Stimulated activated CD8-positive, alpha-beta memory T cell treated with anti-CD3 and anti-CD28 coated beads, Interleukin-2, amount 100 ng/mL, for 1 hour (primary cell): ENCODE measurements at places on chromosomes 6 and 20.

DNA sequence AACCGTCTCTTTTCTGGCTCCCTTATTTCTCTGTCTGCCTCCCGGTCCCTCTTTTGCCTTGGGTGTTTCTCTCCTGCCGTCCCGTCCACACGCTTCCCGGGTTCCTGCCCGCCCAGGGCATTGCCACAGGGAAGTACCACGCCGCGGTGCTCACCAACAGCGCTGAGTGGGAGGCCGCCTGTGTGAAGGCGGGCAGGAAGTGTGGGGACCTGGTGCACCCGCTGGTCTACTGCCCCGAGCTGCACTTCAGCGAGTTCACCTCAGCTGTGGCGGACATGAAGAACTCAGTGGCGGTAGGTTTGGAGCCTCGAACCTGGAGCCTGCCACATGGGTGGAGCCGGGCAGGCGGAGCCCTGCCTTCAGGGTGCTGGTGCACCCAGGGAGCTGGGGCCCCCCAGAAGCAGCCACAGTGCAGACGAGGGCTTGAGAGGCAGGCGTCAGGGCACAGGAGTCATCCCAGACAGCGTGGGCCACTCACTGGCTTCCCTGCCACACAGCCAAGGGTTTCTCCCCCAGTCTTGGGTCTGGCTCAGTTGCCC, 21.3 kb downstream of the NPEPL1 start:
- no peak for DNase-seq

DNA sequence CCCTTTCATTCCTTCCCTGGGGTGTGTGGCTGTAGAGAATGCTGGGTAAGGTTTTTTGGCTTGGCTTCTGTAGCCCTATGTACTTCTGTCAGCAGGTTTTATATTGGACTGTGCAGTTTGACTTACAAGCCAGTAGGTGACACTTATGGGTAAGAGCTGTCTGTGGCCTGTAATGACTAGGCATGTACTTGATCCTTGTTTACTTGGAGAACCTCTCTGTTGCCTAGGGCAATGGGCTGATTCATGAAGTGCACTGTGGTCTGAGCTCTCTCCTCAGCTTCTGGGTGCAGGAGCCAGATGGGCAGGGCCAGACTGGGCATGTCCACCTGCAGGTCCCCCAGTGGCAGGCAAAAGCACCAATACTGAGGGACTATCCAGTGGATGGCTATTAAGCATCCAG, 544.6 kb downstream of the ADGRB3 start:
- no peak for DNase-seq

DNA sequence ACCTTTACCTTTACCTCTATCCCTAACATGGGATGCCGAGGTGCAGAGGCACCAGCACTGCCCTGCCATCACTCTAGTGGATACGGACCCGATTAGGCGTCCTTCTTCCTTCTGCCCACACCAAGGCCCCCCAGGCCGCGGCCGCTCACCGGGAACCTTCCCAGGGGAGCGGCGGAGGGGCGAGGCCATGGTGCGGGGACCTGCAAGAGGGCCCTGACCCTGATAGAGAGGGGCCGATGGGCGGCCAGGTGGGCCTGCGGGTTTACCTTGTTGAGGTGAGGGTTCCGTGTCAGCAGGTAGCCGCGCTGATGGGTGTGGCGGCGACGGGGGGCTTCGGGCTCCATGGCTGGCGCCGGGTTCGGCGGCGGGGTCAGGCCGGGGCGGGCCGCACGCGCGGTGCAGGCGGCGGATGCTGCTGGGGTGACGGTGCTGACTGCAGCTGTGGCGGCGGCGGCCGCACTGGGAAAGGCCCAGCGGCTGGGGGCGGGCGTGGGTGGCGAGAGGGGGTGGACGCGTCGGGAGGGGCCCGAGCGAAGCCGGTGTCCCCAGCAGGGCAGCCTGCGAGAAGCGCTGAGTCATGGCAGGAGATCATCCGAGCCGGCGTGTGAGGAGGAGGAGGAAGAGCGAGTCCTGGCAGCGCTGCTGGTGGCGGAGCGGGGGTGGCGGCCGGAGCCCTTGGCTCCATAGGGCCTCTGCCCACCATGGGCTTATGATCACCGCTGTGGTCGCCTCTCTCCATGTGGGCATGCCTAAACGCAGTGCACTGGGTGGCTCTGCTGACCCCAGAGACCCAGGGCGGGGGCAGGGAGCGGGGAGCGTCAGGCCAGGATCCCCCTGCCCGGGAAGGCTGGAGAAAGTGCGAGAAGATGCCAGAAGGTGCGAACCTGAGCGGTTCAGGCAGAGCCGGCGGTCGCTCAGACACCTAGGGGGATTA, at the start of gene ME1:
Gene ME1 (minus strand): TSS at position 441 of the 934 bp plus-strand sequence. CDS start 97 bp downstream, at position 344.
- DNase-seq = no peak

DNA sequence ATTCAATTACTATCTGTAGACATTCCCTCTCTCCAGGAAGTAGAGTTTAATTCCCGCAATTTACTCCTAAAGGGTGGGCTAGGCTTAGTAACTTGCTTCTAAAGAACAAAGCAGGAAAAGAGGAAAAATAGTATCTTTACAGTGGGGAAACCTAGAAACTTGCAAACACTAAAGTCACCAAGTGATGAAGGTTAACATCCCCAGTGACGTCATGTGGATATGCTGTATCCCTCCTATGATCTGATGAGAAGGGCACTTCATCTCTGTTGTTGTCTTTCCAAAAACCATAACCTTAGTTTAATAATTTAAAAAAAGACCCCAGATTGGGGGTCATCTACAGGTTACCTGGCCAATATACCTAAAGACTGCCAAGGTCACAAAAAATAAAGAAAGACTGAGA, 17.3 kb downstream of the SLC22A16 start:
- no peak for DNase-seq

- DNase-seq = no peak
Observed at GRCh38 chr6:33254591-33254990, 17.1 kb downstream of the VPS52 start.

DNA sequence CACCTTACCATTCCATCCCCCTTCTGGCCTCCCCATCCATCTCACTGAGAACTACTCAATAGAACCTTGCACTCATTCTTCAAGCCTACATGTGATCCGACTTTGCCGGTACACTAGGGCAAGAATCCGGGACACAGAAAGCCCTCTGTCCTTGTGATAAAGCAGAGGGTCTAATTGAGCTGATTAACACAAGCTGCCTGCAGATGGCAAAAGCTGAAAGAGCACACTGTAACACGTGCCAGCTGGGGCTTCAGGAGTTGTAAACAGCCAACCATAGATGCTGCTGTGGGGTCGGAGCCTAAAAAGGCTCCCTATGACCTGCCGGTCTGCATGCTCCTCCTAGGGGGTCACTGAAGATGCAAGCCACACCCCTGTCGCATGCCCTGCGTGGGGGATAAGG, 124.1 kb downstream of the RNF144B start:
- DNase-seq = no peak

DNA sequence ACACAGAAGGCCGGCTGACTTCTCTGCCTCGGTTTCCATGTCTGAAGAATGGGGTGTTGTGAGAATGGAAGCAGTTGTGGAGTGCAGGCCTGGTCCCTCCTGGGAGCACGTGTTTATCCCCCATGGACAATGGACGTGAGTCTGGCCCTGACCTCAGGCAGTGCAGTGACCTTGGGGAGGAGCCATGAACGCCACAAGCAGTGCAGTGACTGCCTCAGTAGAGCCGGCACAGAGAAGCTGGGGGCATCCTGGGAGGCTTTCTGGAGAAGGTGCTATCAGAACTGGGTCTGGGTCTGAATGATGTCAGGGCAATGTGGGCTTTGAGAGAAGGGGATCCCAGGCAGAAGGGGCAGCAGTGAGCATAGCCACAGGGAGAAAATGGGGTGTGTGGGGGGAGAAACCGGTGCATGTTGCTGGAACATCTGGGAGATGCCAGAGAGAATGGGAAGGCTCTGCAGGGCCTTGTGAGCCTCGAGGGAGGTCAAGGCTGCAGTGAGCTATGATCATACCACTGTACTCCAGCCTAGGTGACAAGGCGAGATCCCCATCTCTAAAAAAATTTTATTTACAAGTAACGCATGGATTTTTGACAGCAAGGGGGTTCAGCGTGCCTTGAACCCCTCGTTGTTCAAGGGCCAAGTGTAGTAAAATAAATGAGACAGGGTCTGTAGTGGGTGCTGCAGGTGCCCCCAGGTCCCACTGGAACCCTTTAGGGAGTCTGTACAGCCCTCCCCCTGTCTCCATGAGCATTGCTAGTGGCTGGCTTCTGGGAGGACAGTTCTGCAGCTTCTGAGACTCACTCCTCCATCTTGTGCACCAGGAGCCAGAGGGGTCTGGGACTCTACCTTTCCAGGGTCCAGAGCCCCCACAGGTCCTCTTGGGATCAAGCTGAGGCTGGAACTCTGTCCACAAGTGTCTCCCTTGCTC, 27.0 kb upstream of the ZBP1 start:
- DNase-seq = no peak

DNA sequence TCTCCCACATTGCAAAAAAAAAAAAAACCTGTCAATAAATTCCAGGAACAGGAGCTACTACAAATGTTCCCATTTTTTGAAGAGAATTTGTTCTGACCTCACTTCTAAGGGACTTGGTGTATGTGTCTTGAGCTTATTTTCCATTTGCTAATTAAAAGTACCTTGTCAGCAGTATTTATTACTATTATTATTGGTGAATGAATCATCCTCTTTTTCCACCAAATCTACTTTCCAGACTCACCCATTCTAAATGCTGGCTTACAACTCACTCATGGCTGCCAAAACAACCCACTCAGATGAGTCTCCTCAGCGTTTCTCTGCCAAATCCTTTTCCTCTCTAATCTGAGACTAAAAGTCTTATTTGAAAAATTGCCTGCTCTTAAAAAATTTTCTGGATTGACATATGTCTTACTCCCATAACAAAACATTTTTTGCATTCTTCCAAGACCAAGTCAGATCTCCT, 33.2 kb upstream of the TASP1 start:
- DNase-seq = no peak

GRCh38 chr6:146968041-146968760, 236.0 kb upstream of the STXBP5 start:
- no peak for DNase-seq

DNA sequence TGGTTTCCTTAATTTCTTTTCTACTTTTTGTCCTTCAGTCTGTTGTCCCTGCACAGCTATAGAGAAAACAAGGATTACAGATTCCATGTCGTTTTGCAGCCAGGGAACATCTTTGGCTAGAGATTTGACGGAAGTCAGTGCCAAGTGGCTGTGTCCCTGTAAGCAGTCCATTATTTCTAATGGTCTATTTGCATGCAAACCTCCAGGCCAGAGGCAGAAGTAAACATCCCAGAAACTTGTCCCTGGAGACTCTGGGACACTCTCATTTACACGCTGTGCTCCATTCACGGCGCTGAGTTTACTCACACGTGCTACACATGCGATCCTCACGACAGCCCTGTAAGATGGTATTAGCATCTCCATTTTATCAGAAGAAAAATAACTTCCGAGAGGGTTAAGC, 355.5 kb downstream of the PRKN start:
- no peak for DNase-seq

GRCh38 chr6:69945192-69945591, 78.8 kb downstream of the COL19A1 start:
- DNase-seq = no peak

DNA sequence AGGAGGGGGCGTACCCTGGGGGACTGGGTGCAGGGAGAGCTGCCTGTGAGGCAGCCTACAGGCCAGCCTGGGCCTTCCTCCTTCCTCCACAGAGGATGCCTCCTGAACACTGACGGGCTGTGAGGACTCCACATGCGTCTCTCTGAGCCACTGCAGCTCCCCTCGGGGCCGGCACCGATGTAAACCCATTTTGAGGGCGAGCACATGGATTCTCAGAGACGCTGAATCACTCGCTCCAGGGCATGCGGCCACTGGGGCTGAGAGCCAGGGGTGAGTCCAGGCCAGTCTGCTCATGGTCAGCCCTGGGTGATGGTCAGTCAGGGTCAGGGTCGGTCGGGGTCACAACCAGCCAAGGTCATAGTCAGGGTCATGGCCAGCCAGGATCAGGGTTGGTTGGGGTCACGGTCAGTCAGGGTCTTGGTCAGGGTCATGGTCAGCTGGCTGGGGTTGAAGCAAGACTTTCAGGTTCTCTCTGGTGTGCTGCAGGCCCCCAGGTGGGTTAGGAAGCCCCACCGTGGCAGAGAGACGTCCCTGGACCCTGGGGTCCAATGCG, 14.7 kb upstream of the RBBP8NL start:
- DNase-seq = no peak

DNA sequence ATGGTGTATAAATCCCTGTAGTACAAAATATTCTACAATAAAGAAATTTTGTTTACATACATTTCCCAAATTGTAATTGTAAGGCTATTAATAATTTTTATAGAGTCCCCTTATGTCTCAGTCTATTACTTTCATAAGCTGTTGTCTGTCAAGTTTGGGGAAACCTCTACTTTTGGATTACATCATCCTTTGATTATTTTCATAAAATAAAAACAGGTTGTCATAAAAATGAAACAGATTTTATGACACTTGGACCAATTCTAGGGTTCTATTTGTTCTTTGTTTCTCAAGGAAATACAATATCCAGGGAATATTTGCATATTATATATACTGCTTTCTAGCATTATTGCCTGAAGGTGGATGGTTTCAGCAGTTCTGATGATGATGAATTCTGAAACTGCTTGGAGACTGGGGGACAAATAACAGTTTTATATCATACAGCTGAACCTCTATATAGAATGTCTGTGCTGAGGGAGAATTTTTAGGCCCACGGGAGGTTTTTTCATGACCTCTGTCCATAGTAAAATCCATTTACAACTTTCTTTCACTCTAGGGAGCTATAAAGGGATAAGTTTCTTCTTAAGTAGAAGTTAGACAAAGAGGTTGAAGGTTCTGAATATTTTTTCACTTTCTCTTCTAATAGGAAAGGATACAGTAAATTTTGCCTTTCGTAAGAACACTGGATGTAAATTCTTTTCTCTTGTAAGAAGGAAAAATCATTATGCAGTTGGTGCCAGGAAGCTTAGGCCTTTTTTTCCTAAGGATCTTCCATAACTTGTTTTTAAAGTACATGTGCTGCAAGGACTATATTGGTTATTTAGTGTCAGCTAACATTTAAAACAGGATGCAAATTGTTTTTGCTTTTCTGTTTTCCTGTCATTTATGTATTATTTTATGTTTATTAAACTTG, 58.0 kb downstream of the CD2AP start:
- DNase-seq = no peak

GRCh38 chr6:46954837-46955451, 33.2 kb upstream of the ADGRF5 start:
- no peak for DNase-seq

DNA sequence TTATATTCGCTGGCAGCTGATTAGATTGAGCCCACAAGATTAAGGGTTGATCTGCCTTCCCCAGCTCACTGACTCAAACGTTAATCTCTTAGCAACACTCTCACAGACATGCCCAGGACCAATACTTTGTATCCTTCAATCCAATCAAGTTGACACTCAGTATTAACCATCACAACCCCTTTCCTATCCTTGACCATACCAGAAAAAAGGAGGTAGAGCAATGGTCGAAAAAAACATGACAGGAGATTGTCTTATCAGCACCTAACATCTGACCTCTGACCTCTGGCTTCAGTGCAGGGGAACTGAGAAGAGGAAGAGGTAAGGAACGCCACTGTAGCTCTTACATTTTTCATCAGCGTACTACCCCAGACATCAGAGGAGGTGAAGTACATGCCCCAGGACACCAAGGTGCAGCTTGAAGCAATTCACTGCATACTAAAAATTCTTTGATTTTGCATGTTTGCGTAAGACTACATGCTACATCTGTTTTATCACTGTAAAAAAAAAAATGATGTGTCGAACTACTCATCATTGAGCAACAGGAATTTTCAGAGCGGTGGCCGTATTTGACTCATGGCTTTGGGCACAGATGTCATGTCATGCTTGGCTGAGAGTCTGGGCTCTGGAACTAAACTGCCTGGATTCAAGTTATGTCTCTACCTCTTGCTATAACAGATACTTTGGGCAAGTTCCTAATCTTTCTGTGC, 188.0 kb upstream of the TAB2 start:
- no peak for DNase-seq
